Fibroblast of upper back skin (primary cell): ENCODE measurements at places on chromosomes 3 and 15.

- DNase-seq = no peak
Measured at GRCh38 chr3:127152684-127153505, 40.0 kb upstream of the PRR23E start.

DNA sequence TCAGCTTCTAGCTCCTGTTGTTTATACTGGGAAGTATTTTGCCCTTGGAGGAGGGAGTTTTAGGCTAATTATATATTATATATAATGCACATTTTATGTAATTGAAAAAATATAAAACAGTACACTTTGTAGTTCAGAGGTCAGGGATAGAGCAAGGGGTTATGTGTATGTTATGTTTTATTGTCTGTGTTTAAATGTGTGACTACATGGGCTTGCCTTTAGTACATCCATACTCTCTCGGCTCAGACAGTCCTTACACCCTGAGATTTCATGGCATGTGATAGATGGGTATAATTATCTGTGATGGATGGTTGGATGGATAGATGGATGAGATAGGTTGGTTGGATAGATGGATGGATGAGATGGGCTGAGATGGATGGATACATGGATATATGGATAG lies 17.4 kb upstream of the ST3GAL6 start:
- no peak for DNase-seq

- DNase-seq = no peak
Measured at GRCh38 chr3:161244538-161244937, 23.4 kb downstream of the NMD3 start.

DNA sequence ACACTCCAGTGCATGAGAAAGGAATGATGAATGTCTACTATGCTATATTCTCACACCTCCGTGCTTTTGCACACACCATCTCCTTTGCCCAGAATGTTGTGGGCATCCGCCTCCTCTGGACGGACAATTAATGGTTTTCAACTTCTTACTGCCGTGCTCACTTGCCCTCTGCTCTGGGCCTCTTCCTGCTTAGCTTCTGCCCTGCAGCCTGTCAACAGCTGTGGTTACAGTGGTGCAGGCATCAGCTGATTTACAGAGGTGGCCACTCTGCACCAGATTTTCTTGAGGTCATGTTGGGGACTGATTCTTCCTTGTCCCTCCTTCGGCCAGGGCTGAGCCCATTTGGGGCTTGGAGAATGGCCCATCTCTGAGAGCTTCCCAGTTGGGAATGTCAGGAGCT lies 56.5 kb upstream of the TMEM115 start:
- no peak for DNase-seq

DNA sequence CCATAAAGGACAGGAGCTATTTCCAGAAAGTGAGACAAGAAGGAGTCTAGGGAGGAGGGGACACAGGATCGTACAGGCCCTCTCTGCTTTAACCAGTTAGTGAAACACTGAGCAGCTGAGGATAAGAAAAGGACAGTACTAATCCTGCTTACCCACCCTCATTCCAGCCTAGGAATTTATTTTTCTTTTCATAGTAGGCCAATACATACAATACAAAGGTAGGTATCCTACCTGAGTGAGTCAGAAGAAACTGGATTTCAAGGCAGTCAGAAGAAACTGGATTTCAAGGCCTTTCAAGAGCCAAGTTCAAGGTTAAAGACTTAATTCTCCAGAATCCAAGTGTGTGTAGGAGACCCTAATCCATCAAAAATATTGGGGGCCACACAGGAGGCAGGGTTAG lies 65.3 kb downstream of the EOMES start:
- DNase-seq = no peak

DNA sequence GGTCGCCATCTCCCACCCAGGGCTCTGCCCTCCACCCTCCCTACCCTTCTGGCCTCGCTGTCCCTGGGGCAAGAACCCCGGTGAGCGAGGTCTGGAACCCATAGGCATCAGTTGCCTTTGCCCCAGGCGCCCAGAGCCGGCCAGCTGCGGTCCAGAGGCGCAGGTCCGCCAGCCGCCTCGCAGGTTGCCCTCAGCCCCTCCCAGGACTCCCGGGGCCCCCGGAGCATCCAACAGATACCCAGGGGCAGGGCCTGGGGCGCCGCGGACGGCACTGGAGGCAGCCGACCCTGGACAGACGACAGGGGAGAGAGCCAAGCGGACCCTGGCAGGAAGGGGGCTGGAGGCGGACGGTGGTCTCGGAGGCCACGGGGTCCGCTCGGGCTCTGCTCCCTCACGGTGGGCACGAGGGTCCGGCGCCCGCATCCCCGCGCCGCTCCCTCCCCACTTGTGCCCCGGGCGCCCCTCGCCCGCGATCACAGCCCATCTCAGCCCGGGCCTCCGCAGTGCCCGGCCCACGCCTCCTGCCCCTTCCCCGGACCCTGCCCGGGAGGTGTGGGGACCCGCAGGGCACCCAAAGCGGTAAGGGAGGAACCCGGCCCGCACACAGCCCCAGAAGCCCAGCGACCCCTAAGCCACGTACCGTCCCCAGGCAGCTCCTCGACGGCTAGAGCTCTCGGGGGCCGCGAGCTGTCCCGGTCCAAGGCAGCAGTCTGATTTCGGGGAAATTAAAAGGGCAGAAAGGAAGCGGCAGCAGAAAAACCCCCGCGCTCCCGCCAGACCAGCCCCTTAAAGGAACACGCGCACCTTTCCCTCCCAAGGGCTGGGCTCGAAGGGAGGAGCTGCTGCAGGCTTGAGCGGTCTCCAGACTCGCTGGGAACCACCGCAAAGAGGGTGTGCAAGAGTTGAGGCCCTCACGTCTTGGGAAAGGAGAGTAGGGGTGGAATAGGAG lies at the start of gene HAPLN3:
HAPLN3 (minus strand) TSS at position 726 of the 949 bp plus-strand sequence. CDS start 8,246 bp downstream, outside the sequence.
- DNase-seq = no peak
